NCI-H2081 treated with DMSO at 0.1 percent for 48 hours (cell line): ENCODE measurements at places on chromosomes 12 and 14.

DNA sequence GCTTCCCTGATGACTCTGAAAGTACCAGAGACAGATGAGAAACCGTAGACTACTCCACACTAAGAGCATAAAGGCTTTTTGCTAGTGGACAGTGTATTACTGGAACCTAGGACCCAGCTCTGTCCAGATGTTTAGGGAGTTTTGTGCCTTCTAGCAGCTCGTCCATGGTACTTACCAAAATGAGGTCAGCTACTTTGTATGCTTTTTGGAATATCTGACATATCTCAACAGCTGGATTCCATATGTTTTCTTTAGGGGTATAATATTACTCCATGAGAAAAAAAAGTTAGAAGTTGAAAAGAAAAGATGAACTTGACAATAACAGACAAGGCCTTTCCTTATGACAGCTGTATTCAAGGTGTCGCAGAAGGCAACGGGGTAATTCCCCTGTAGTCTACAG is 32.1 kb upstream of the FRMD6 start:
- DNase-seq = no peak

- DNase-seq = no peak
These were observed 60.4 kb upstream of the PTHLH start for GRCh38 chr12:28032811-28033537.

- no peak for DNase-seq
These were observed 24.7 kb upstream of the MARK3 start for GRCh38 chr14:103360548-103360947.

DNA sequence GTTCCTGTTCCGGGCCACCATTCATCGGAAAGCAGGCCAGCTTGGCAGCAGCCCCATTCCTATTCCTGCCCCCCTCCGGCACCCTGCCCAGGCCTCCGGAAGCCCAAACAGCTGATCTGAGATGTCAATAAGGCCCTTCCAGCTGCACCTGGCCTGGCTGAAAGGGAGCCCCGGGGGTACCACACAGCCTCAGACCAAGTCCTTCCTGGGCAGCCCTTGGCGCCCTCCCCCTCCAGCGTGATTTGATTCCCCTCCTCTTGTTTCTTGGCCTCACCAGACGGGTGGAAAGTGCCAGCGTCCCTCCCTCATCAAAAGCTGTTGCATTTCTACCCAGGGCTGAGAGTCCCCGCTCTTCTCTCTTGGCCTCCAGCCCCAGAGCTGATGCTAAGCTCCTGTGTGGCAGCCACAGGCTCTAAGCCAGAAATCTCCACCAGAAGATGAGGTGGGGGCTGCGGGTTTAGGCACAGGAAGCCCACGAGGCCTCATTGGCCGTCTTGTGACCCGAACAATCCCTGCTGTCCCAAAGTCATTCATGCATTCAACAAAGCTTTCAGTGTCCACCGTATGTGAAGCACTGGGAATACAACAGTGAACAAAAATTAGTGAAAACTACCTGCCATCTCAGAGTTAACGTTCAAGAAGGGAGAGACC is 215.4 kb downstream of the SLC41A2 start:
- peak; percentile 23 for DNase-seq

- no peak for DNase-seq
These were observed at the start of gene CRACR2A for GRCh38 chr12:3752741-3753486. Gene CRACR2A (minus strand): TSS chr12:3753109. CDS start chr12:3696999, 56,110 bp downstream.

DNA sequence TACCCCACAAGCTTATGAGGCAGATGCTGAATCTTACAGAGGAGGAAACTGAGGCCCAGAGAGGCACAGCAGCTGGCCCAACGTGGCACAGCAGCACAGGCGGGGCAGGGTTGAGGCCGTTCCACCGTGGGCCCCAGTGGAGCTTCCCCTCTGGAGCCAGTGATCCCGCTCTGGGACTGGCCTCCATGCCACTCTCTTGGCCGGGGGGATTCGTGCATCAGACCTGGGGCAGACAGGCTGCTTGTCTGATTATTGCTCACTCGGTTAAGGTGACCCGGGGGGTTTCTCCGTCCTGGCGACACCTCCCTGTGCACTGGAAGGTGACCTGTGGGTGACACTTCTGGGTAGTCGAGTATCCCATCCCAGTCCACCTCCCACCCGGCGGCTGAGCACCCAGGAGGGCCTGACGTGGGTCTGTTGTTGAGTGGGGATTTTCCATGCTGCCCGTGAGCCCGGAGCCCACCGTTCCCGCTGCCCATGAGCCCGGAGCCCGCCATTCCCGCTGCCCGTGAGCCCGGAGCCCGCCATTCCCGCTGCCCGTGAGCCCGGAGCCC is 27.8 kb downstream of the NOC4L start:
- DNase-seq = no peak

- DNase-seq = no peak
These were observed 216.7 kb upstream of the TMTC1 start for GRCh38 chr12:30000401-30000800.

- DNase-seq = no peak
These were observed 405.6 kb downstream of the GXYLT1 start for GRCh38 chr12:41739066-41739465.

DNA sequence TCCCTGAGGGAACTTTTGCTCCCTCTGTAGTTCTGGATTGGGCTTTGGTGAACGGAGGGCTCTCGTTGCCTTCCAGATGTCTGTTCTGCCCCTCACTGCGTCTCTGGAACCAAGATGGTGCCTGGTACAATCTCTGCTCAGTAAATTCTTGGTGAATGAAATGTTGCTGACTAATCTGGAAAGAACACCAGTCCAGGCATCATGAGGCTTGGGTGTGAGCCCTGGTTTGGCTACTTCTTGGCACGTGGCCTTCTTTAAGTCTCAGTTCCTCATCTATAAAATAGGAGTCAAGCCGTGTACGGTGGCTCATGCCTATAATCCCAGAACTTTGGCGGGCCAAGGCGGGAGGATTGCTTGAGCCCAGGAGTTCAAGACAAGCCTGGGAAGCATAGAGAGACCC is 4.3 kb downstream of the HHIPL1 start:
- DNase-seq = no peak

DNA sequence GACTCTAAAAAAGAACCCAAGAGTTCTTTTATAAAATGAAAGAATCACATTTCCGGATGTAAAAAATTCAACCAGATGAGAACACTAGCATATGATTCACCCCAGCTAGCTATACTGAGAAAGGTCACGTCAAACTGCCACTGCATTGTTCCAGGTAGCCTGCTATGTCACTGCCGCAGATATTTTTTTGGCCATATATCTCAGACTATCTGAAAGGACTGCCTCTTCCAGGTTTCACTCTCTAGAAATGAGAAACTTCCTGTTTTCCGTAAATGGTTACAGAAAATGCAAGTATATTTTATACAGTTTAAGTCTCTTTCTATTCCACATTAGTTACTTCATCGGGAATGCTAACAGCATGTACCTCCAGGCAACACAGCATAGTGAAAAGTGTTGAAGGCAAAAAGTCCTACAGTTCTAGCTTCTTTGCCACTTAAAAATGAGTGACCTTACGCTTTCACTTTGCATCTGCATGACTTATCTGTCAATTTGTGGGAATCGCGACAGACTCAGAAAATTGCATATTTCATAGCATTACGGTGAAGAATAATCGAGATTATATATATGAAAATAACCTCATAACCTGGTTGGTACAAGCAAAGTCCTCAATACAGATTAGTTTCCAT is 105.2 kb downstream of the MED13L start:
- no peak for DNase-seq
